ENCODE measurements at places on chromosomes 1 and 21.

DNA sequence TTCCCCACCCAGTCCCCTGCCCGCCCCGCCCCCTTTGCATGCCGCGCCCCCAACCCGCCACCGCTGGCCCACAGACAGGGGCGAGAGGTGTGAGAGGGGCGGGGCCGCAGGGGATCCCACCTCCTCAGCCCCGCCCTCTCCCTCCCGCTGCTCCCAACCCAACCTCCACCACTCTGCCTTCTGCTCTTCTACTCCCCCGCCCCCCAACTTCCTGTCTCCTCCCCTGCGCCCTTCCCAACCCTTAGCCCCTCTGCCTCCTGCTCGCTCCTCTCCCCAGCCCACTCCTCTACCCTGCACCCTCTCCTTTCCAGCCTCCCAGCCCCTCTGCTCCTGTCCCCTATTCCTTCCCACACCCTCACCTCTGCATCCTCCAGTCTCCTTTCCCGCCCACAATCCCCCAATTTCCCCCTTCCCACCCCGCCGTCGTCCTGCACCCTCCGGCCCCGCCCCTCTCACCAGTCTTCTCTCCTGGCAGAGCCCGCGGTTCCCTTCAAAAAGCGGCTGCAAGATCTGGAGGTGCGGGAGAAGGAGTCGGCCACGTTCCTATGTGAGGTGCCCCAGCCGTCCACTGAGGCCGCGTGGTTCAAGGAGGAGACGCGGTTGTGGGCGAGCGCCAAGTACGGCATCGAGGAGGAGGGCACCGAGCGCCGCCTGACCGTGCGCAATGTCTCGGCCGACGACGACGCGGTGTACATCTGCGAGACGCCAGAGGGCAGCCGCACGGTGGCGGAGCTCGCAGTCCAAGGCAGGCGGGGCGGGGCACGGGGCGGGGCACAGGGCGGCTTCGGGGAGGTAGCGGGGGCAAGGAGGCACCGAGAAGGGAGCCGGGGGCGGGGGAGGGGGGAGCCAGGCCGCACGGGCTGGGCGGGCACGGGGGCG, 5.4 kb downstream of the OBSCN start:
- DNase-seq, result peak; percentile 96

DNA sequence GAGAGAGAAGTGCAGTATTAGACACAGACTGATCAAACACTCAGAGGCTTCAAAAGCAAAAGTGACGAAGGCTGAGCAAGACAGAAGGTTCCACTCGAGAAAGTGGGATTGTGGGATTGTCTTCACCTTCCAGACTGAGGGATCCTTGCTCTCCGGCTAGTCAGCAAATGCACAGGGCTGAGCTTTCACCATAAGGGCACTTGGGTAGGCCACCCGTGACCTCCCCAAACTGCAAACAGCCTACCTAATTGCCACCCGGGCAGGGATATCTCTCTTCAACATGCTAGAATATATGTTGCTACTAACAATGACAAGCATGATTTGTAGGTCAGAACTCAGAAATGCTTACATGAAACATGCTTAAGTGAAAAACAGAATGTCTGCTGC, 35.3 kb upstream of the RIPK4 start:
- DNase-seq, result no peak

DNA sequence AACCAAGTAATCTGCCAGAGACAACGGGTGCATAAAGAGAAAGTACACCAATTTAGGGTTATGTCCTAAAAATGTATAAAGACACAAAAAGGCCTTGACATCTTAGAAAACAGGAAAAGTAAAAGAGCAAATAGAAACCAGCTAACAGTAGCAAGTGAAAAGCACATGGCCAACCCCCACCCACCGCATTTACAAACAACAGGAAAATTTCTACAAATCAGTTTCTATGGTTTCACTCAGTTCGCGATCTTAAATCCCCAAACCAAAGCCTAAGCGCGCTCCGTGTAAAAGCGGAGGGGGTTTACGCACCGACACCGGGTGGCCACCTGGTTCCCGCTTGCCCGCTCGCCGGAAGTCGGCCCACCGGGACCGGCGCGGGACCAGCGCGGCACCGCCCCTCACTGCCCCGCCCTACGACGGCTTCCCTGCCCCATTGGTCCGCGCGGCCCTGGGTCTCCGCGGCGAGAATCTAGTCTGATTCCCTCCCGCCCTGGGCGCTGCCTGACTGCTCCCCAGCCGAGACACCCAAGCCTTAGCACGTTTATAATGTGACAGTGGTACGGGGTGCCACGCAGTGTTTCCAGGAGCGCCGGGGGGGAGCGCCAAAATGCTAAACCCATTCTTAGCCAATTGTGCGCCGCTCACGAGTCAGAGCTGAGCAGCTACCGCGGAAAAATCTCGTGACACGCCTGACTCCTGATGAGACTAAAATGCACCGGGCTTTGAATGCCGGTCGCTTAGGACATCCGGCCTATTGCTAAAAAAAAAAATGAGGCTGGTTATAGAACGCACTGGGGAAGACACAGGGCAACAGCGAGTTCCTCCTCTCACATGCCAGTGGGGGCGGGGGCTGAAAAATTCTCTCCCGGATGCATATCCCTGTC, at the start of gene GART:
Gene GART, minus strand, starts transcription at position 362 of the 884 bp plus-strand sequence. CDS start 2,802 bp downstream, outside the sequence.
- DNase-seq, result peak; percentile 93

DNA sequence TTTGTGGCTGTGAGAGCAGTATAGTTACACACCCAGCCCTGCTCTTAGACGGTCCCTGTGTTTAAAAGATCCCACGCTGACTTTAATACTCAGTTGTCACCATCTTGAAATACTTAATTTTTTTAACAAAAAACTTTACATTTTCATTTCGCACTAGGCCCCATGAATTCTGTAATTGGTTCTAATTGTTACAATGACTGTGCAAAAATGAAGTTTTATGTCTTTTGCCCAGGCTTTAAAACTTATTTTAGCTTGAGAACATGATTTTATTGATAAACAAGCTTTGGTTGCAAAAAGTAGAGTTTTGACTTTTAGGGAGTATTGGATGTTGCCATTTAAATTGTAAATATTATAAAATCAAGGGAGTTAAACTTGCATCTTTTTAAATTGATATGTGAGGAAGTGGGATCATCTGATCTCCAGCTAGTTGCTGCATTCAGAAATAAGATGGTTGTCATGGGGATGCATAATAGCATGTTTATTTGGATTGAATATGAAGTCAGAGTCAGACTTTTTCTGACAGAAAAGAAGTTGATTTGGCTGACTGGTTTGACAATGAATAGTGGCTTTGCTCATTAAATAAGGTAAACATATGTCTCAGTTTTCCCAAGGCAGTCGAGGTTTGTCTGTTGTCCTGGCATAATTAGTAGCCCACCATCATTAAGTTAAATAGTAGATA, 23.0 kb upstream of the CRP start:
- DNase-seq, result no peak
